ENCODE measurements at places on chromosomes 1 and 21.
A peak's percentile ranks its signal among the peaks of the same experiment; 100 is the strongest.

- no peak for DNase-seq
Measured at GRCh38 chr1:55427606-55428005, 212.4 kb upstream of the USP24 start.

GRCh38 chr1:211978596-211978995, 56.8 kb downstream of the INTS7 start:
- DNase-seq = no peak

- no peak for DNase-seq
Measured at GRCh38 chr1:94265011-94265422, 27.6 kb upstream of the ARHGAP29 start.

- no peak for DNase-seq
Measured at GRCh38 chr1:161350671-161351070, 17.0 kb downstream of the CFAP126 start.

DNA sequence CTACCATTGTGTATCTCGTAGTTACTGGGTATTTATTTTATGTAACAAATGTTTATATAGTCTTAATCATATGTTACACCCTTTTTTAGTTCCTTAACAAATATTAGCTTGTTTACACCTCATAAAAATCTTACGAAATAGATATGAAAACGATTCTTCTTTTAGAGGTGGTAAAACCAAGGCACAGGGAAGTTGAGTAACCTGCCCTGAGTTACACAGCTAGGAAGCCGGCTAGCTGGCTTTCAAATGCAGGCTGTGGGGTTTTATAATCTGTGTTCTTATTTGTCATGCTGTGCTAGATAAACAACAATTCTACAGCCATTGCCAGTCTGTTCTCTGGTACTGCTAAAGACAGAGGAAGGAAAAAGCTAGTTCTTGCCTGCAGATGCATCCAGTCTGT, 109.6 kb downstream of the NOS1AP start:
- no peak for DNase-seq

GRCh38 chr1:227192163-227192562, 126.1 kb downstream of the CDC42BPA start:
- no peak for DNase-seq

DNA sequence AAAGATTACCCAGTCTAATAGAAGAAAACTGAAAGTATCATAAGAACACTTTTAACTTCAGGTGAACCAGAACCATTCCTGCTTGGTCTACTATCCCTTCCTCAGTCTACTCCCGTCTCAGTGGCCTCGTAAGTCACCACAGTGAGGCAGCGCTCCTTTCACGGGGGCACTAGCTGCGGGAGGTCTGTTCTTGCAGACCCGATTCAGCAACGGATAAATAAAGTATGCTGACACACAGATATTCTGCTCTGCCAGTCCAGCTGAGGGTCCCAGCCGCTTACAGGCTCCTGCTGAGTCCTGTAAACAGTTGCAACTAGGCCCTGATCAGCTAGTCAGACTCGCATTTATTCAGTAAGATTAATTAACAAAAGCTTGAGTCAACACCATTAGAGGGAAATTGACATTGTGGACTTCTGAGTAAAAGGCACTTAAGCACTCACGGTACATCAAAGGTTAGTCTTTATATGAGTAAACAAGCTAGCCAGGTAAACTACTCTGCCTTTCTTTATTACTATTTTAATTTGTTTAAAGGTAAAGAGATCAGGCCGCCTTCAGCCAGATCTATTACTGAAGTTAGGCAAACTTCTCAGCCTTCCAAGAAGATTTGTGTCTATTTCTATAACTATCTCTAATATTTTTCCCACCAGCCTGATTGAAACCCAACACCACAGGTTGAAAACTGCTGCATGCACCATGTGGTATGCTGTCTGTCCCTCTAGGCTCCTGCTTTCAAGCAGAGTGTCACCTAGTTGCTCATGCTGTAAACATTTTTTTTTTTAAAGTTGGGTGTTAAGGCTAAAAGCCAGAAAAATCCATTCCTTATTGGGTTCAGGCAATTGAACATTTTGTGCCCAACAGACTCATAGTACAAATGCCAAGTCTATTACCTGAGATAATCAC, 87.7 kb downstream of the INTS7 start:
- DNase-seq = no peak

- DNase-seq = no peak
Measured at GRCh38 chr1:1924849-1925248, 5.8 kb upstream of the TMEM52 start.

DNA sequence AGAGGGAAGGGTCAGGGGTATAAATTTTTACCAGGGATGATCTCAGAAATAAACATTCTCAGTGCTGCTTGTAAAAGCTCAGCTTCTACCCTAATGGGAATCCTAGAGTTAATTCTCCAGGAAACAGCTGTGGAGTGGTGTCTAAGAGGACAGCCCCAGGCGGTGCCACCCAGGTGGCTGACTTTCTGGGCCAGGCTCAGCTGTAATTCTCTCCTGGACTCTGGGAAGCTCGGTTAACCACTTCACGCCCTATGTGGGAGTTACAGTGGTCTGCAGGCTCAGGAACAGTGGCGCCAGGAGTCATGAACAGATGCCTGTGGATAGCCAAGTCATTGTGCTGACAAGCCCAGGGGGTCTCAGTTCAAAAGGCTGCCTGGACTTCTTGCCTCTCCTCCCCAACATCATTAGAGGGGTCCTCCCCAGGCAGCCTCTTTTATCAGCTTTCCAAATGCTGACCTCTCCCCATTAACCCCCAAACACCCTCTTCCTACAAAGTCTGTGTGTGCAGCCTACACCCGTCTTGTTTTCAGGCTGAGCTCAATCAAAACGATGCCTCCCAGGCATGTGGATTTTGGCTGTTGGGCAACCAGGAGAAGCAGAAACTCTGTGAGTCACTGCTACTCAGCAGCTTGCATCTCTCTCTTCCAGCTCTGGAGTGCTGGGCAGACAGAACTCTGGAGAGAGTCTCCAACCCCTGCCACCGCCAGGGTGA, 1.2 kb downstream of the HHIPL2 start:
- no peak for DNase-seq

GRCh38 chr1:199489594-199489993, 537.9 kb upstream of the NR5A2 start:
- DNase-seq = no peak

DNA sequence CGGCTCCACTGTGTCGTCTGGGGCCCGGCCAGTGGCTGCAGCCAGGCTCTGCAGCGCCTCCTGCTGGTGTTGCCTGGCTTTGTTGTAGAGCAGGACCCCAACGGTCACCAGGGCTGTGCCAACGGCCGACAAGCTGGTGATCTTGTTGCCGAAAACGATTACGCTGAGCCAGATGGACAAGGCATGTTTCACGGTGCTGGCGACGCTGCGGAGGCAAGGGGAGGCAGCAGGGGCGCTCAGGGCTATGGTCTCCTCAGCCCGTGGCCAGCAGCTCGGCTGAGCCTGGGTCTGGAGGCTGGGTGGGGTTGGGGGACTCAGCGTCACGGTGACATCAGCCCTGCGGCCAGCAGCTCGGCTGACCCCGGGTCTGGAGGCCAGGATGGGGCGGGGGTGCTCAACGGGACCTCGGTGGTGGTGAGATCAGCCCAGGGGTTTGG, 7.0 kb upstream of the CDK11B start:
- peak; percentile 47 for DNase-seq

All from activated T-cell treated with anti-CD3 and anti-CD28 coated beads, Interleukin-2, amount 50 U/mL, for 1 hour (primary cell).